ENCODE measurements at places on chromosomes 2 and 18. TPM values are rescaled to one million over a fixed set of nuclear protein-coding genes. Genes with fewer than 3 reads are reported as not detected.

DNA sequence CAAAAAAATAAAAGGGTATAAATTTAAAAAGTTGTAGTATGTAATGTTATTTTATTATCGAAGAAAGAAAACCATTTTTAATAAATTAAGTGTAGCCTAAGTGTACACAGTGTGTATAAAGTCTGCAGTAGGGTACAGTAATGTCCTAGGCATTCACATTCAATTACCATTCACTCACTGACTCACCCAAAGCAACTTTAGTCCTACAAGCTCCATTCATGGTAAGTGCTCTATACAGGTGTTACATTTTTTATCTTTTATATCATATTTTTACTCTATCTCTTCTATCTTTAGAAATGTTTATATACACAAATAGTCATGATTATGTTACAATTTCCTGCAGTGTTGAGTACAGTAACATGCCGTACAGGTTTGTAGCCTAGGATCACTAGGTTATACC is 59.5 kb downstream of the RABL2A start:
- DNase-seq, result no peak

- DNase-seq, result no peak
These were observed 11.4 kb downstream of the RBKS start for GRCh38 chr2:27878825-27879224.

GRCh38 chr2:216535454-216535995 is 36.9 kb downstream of the RPL37A start:
- DNase-seq, result no peak

GRCh38 chr18:23616258-23616657 is 30.0 kb upstream of the NPC1 start:
- no peak for DNase-seq

- DNase-seq, result peak; percentile 63
These were observed 143.1 kb upstream of the TTC39C start for GRCh38 chr18:23871410-23871809.

GRCh38 chr18:13735681-13736080 is 9.2 kb downstream of the RNMT start:
- DNase-seq, result no peak

DNA sequence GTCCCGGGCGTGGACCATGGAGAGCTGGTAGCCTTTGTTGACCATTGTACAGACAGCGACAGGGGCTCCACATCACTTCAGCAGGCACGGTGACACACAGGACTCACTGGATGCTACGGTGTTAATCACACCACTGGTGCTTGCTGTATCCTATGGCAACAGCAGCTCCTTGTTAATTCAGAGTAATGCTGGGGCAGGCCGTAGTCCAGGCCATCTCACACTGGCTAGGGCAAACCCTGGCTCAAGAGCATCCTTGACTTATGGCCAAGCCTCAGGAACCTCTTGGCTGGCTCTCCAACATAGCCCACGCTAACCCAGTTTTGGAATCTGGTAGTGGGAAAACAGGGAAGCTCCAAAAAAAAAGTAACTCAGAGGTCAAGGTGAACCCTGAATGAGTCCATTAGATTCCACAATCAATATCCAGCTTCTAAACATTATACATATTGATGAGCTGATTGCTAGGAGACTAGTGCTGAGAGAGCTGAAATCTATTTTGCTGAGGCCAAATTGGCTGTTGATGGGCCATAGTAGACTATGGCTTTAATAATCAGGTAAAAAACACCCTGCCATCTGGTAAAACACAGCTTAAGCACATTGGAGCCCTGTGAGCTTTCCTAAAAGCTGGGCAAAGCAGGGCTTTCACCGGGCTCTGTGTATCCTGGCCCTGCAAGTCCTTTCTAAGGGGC is 253.6 kb downstream of the PRKCE start:
- DNase-seq, result no peak

GRCh38 chr18:67386032-67386431 is 130.5 kb downstream of the DSEL start:
- DNase-seq, result no peak

GRCh38 chr2:202084265-202084664 is 11.2 kb downstream of the KIAA2012 start:
- no peak for DNase-seq

- DNase-seq, result no peak
These were observed 10.0 kb upstream of the LAPTM4A start for GRCh38 chr2:20061476-20061875.

DNA sequence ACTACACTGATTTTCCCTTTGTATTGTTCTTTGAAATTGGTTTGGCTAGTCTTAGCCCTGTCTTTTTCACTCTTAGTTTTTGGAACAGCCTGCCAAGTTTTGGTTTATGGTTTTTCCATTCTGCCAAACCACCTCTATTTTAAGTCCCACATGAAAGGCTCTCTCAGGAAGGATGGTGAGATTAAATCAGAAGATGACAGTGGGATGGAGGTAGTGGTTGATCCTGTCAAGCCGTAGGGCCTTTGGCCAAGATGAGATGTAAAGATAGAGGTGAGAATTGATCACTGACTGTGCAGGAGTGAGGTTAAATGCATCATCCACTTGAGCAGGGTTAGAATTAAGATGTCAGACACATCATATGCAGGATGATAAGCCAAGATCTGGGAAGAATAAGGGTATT is 948.5 kb downstream of the SLC4A3 start:
- no peak for DNase-seq

DNA sequence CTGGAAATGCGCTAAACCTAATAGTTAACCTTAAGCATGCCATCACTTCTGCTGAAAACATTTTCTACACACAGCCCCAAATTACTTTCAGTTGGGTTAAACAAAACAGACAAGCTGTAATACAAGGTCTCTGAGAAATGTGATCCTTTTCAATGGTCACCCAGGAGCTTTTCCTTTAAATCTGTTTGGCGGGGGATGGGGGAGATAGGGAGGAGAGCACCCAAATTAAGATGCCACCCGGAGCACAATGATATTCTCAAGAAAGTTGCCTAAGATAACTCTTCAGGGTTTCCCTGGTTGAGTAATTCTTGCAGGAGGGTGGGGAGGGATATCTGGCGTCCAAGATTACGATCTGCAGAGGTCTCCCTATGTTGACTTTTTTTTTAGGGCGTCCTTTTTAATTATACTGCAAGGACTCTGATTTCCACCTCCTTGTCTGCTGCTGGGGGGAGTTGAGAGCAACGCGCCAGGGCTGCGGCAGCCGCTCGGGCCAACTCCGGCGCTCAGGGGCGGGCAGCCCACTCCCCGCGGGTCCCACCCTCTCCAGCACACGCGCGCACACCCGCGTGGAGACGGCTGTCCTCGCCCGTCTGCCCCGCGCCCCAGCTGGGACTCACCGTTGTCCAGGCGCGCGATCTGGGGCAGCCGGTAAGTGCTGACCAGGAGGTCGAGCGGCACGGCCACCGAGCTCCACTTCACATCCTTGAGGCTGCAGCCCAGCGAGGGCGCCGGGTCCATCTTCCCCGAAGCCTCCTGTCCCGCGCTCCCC is 807 bp downstream of the GAREM1 start:
- peak; percentile 11 for DNase-seq

- no peak for DNase-seq
These were observed 30.3 kb downstream of the TFCP2L1 start for GRCh38 chr2:121254748-121255147.

DNA sequence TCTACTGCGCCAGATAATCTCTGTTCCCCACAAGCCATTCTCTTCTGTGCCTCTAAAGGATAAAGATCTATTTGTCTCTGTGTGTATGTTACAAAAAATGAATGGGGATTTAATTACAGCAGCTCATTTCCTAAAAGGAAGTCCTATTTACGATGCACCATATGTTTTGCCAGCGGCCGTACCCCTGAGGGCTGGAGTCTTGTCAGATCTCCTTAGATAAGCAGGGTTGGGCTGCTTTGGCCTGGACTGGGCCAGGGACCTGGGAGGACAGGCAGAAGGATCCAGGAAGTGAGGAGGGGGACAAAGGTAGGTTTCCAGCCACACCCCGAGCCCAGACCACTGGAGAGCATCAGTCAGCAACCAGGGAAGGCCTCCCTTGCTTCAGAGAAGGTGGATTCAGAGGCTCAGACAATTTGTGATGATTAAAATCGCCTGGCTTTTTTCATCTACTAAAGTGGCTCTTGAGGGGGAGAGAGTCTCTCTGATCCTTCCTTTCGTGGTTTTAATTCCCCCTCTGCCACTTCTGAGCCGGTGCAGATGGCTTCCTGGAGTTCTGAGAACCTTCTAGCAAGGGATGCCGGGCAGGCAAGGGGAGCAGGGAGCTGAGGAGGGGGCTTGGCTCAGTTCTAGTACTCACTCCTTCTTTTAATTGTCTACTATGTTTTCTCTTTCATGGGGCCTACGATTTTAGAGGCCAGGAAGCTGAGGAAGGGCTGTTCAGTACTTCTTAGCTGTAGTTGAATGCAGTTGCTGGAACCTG is 42.1 kb downstream of the MYCN start:
- DNase-seq, result no peak

DNA sequence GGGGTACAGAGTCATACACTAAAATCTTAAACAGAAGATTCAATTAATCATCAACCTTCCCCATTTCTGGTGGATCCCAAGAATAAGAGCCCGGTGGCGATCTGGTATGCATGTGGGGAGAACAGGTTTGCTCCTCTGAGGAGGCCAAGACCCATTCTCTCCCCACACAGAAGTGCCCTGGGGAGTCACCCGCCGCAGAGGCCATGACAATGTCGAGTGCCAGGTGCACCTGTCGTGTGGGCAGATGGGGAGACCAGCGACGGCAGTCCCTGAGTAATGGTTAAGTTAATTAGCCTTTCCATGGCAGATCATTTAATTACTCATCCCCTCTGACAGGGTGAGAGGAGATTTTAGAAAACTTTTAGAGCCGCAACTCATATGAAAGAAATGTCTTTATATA is 345.0 kb downstream of the NCKAP5 start:
- no peak for DNase-seq

- no peak for DNase-seq
These were observed 649.4 kb upstream of the SLC8A1 start for GRCh38 chr2:41101281-41101680.

- no peak for DNase-seq
These were observed 24.4 kb upstream of the ZBTB7C start for GRCh38 chr18:48433541-48433940.

- no peak for DNase-seq
These were observed 127.4 kb downstream of the CCDC102B start for GRCh38 chr18:68925268-68925667.

GRCh38 chr2:113886479-113887008 is 3.3 kb upstream of the ACTR3 start:
- DNase-seq, result peak; percentile 69

DNA sequence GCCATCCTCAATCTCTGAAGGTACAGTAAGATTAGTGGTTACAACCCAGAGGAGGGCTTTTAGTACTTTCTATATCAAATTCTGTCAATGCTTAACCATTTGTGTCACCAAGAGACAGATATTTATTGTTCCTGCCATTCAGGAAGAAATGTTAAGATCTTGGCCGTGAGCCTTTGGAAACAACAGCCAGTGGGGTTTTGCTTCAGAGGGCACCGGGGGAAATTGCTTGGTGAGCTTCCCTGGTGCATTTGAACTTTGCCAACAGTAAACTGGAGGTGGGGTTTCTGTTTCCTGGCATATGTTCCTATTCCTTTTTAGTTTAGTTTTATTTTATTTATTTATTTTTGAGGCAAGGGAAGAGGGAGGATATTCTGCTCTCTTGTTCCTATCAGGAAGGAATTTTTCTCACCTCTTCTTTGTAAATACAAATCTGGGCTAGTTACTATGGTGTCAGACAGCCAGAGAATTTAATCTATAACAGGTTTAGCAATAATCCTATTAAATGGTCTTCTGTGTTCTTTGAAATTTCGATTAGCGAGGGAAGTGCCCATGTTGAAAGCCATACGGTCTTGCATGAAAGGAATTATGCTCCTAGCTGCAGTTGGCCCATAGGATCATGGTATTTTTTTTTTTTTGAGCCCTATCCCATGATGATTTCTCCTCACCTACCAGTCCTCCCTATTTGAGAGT is 95.7 kb downstream of the MAIP1 start:
- no peak for DNase-seq

- DNase-seq, result no peak
These were observed 151.5 kb downstream of the MTCL1 start for GRCh38 chr18:8856769-8857393.

GRCh38 chr18:7596147-7596546 is 29.0 kb downstream of the PTPRM start:
- DNase-seq, result no peak

- DNase-seq, result no peak
These were observed 66.4 kb downstream of the MYO1B start for GRCh38 chr2:191311627-191312026.

DNA sequence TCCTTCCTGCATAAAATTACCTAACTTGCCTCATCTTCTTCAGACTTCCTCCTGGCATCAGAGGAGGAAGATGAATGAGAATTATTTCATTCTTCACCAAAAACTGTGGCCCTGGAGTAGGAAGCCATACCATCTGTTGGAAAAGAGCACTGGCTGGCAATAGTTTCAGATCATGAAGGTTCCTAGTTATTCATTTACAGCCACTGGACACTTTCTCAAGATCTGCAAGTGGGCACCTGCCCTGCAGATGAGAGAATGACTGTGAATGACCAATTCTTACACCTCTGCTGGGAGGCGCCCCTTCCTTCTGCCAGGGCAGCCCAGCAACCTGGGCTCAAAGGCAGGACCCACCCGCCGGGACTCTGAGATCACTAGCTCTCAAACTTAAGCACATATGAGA is 13.0 kb downstream of the DIPK1C start:
- DNase-seq, result no peak

GRCh38 chr18:23196119-23197007 is 61.1 kb downstream of the CABLES1 start:
- DNase-seq, result no peak

- no peak for DNase-seq
These were observed 213.7 kb downstream of the AGAP1 start for GRCh38 chr2:235707411-235708096.

Gene SERPINB11
- total RNA-seq, result not detected

Gene SCN1A
- not detected for total RNA-seq

Gene LAMA3
- total RNA-seq, result 0.07 TPM

Gene RNU2-63P
- 8.5 TPM for total RNA-seq

Gene TRIP12
- 231 TPM for total RNA-seq

Gene IL1RL1
- total RNA-seq, result 0.27 TPM

Gene DSG2
- total RNA-seq, result 1.3 TPM

Gene SLC30A3
- 0.53 TPM for total RNA-seq

Gene SPATA3
- total RNA-seq, result 1.3 TPM

Gene NEURL3
- 0.41 TPM for total RNA-seq

Gene RAB6D
- total RNA-seq, result not detected

Gene TEX44
- not detected for total RNA-seq

Gene RPL37A
- 4,134 TPM for total RNA-seq

Gene SPP2
- not detected for total RNA-seq

Gene MLPH
- 0.82 TPM for total RNA-seq

Gene FOXI3
- not detected for total RNA-seq

Gene GPR55
- total RNA-seq, result 4.0 TPM

Gene SDC1
- total RNA-seq, result 0.23 TPM

Gene TRIM43B
- total RNA-seq, result not detected

Gene MROH2A
- not detected for total RNA-seq

Gene BCL11A
- total RNA-seq, result 0.98 TPM

Data from activated CD4-positive, alpha-beta T cell treated with anti-CD3 and anti-CD28 coated beads for 36 hours (primary cell).